Progenitor cell of endocrine pancreas (in vitro differentiated cells): ENCODE measurements at places on chromosomes 7 and 10. TPM values are rescaled to one million over a fixed set of nuclear protein-coding genes. Genes with fewer than 3 reads are reported as not detected.
A peak's percentile ranks its signal among the peaks of the same experiment; 100 is the strongest.

DNA sequence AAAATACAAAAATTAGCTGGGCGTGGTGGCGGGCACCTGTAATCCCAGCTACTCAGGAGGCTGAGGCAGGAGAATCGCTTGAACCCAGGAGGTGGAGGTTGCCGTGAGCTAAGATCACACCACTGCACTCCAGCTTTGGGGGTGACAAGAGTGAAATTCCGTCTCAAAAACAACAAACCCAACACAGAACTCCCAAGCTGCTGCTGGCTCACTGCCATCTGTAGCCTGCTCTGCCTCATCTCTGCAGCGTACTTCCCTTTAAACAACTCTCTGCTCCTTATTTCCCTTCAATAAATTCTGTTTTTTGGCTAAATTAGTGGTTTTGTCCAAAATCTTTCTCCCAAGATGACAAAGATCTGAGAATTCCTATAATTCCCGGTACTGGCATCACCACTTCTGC is 189.2 kb upstream of the GALNT17 start:
- no peaks in the 10 kb centered on the region for H3K36me3 ChIP-seq
- no peak for DNase-seq
- no peaks in the 10 kb centered on the region for H3K4me1 ChIP-seq
- H3K27ac ChIP-seq = no peak overlapping the region

DNA sequence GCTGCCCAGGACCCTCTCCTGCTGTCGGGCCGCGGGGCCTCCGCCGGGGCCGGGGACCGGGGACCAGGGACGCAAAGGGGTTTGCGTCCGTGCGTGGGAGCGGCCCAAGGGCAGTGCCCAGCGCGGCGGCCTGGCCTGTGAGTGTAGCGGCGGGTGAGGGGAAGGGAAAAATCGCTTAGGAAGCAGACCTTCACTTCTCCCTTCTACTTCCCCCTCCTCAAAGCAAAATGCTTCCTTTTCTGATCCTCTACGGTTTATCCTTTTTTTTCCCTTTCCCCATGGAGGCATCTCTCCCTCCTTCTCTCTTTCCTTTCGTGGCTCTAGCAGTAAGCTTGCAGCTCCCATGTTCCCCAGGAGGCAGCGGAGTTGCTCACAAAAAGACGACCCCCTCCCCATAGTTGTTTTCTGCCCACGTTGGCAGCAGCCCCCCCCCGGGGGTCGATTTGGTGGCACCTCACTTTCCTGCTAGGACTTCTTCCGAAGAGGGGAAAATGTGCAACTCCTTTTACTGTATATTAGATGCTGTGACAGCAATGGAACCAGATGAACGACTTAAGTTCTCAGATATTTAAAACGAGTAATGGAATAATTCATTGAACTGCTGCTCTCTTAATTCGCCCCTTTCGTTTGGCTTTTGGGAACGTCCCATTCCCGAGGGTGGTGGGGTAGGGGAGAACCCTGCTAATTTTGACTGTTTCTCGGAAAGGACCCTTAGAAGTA is 724 bp downstream of the CAPZA2 start:
- H3K27me3 ChIP-seq = no peaks in the 10 kb centered on the region
- peak overlapping the region; percentile 93 for H3K4me3 ChIP-seq
- peak; percentile 10 for DNase-seq

- peaks cover 19% of the 10 kb centered on the region for H3K4me1 ChIP-seq
- no peak overlapping the region for H3K27ac ChIP-seq
- H3K27me3 ChIP-seq = no peaks in the 10 kb centered on the region
- H3K36me3 ChIP-seq = no peaks in the 10 kb centered on the region
Measured at GRCh38 chr7:149879271-149879743, 5.5 kb downstream of the ATP6V0E2 start.

DNA sequence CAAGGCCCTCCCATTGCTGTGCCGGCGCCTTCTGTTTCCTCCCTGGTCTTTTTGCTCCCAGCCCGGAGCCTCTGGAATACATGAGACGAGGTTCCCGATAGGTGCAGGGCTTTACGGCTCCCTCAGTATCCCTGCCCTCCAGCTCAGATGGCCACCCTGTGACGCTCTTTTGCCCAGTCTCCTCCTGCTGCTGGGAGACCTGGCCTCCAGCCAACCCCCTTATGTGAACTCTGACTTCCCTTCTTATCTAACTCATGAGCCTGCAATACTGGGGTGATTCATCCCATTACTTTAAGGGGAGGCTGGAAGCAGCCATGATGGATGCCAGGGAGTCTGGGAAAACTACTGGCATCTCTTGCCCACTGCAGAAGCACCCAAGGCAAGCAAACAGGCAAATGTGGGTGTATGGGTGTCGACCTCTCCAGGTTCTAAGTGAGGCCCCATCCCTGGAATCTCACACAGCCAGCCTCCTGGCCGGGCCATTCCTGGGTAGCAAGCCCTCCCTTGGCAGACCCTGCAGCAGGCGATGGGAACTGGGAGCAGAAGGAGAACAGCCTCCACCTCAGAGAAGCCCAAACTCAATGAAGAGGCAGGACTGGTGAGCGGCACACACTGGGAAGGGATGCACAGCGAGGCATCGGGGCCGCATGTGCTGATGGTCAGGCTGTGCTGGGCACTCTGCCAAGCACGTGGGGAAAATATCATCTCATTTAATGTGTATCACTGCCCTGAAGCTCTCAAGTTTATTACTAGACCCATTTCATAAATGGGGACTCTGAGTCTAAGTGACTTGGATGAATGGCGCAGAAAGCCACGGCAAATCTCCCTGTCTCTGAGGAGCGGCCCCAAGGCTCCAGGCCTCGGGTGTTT is 97.5 kb downstream of the FAM53B start:
- H3K36me3 ChIP-seq = no peaks in the 10 kb centered on the region
- H3K4me1 ChIP-seq = peaks cover 2% of the 10 kb centered on the region
- DNase-seq = no peak
- H3K27ac ChIP-seq = no peak overlapping the region
- H3K27me3 ChIP-seq = no peaks in the 10 kb centered on the region
- H3K4me3 ChIP-seq = no peak overlapping the region

GRCh38 chr10:27399871-27400270 is 104.2 kb upstream of the RAB18 start:
- no peaks in the 10 kb centered on the region for H3K4me1 ChIP-seq
- H3K4me3 ChIP-seq = no peak overlapping the region
- H3K27me3 ChIP-seq = no peaks in the 10 kb centered on the region
- no peak overlapping the region for H3K27ac ChIP-seq

GRCh38 chr7:142787034-142787768 is 16.4 kb downstream of the PRSS2 start:
- peaks cover 2% of the 10 kb centered on the region for H3K4me1 ChIP-seq
- DNase-seq = no peak
- no peak overlapping the region for H3K4me3 ChIP-seq
- no peak overlapping the region for H3K27ac ChIP-seq
- peaks cover 51% of the 10 kb centered on the region for H3K27me3 ChIP-seq

GRCh38 chr7:122588621-122589020 is 110.3 kb downstream of the RNF133 start:
- no peak overlapping the region for H3K4me3 ChIP-seq
- no peak for DNase-seq
- no peaks in the 10 kb centered on the region for H3K4me1 ChIP-seq
- H3K36me3 ChIP-seq = no peaks in the 10 kb centered on the region
- no peaks in the 10 kb centered on the region for H3K27me3 ChIP-seq
- H3K27ac ChIP-seq = no peak overlapping the region

DNA sequence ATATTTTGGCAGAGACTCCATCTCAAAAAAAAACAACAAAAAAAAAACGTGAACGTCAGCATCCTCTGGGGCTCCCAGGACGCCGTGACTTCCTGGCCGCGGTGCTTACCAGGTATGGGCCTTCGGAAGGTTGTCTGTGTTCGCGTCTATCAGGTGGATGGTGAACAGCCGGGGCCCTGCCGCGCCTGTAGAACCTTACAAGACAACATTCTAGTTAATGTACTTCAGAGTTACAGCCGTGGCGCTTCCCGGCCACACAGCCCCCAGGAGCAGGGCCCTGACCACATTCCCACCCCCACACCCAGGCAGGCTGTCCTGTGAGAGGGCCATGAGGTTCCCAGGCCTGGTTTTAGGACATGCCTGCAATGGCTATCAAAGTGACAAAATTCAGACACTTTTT is 111.0 kb downstream of the SMURF1 start:
- no peak for DNase-seq
- no peak overlapping the region for H3K27ac ChIP-seq
- no peaks in the 10 kb centered on the region for H3K4me1 ChIP-seq
- H3K27me3 ChIP-seq = no peaks in the 10 kb centered on the region

- H3K27ac ChIP-seq = no peak overlapping the region
- no peaks in the 10 kb centered on the region for H3K27me3 ChIP-seq
Measured at GRCh38 chr7:5477723-5478531, 54.3 kb upstream of the TNRC18 start.

- no peaks in the 10 kb centered on the region for H3K36me3 ChIP-seq
- DNase-seq = no peak
- H3K27ac ChIP-seq = no peak overlapping the region
- H3K4me1 ChIP-seq = peaks cover 20% of the 10 kb centered on the region
Measured at GRCh38 chr10:119371704-119372663, 164.6 kb downstream of the GRK5 start.

DNA sequence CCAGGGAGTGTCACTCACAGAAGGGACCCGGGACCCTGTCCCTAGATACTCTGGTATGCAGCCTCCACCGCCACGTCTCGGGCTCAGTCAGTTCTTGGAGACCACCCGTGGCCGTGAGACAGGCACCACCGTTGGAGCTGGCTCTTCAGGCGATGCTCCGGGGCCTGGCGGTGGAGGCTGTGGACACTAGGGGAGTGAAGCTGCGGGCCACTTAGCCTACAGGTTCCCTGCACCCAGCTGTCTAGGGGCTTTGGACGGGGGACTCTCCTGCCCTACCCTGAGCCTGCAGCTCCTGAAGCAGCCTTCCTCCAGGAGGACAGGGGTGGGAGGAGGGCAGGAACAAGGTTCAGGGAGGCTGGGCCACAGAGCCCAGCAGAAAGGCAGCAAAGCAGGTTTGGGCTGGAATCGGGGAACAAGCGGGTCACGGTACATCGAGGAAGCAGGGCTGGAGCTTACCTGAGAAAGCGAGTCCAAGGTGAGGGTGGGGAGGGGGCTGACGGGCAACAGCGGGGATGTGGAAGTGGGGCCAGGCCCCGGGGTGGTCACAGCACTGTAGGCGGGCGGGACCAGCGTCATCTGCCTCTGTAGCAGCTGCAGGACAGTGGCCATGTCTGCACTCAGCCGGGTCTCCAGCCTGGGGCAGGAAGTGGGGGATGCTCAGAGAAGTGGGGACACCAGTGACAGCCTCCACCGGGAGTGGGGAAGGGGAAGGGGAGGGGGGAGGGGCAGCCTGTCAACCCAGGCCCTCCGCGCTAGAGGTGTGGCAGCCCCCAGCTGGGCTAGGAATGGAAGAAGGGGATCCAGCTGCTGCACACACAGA is 31.5 kb downstream of the KCNH2 start:
- no peaks in the 10 kb centered on the region for H3K4me1 ChIP-seq
- no peak overlapping the region for H3K4me3 ChIP-seq
- DNase-seq = no peak
- H3K36me3 ChIP-seq = peaks cover 4% of the 10 kb centered on the region

DNA sequence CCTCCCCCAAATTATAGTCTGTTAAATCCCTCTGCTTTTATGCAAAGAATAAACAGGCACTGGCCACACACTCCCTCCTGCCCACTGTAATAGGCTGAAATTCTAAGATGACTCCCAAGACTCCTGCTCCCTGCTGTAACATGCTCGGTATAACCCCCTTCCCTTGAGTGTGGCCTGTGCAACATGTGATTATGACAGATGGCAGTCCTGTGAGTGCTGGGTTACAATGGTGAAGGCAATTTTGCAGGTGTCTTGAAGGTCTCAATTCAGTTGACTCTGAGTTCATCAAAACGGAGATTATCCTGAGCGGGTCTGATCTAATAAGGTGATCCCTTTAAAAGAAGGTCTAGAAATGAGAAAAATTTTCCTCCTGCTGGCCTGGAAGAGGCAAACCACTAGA is 55.9 kb downstream of the CREB3L2 start:
- peaks cover 1% of the 10 kb centered on the region for H3K36me3 ChIP-seq
- H3K4me3 ChIP-seq = no peak overlapping the region
- H3K4me1 ChIP-seq = peaks cover 62% of the 10 kb centered on the region
- no peak overlapping the region for H3K27ac ChIP-seq
- DNase-seq = no peak

DNA sequence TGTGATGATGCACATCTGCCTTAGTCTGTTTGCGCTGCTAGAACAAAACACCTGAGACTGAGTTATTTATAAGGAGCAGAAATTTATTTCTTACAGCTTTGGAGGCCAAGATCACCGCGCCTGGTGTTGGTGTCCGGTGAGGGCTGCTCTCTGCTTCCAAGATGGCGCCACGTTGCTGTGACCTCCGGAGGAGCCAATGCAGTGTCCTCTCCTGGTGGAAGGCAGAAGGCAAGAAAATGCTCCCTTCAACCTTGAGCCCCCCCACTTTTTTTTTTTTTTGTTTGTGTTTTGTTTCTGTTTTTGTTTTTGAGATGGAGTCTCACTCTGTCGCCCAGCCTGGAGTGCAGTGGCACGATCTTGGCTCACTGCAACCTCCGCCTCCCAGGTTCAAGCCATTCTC is 16.0 kb upstream of the ACTR3B start:
- H3K27me3 ChIP-seq = no peaks in the 10 kb centered on the region
- H3K36me3 ChIP-seq = no peaks in the 10 kb centered on the region
- no peak overlapping the region for H3K27ac ChIP-seq

DNA sequence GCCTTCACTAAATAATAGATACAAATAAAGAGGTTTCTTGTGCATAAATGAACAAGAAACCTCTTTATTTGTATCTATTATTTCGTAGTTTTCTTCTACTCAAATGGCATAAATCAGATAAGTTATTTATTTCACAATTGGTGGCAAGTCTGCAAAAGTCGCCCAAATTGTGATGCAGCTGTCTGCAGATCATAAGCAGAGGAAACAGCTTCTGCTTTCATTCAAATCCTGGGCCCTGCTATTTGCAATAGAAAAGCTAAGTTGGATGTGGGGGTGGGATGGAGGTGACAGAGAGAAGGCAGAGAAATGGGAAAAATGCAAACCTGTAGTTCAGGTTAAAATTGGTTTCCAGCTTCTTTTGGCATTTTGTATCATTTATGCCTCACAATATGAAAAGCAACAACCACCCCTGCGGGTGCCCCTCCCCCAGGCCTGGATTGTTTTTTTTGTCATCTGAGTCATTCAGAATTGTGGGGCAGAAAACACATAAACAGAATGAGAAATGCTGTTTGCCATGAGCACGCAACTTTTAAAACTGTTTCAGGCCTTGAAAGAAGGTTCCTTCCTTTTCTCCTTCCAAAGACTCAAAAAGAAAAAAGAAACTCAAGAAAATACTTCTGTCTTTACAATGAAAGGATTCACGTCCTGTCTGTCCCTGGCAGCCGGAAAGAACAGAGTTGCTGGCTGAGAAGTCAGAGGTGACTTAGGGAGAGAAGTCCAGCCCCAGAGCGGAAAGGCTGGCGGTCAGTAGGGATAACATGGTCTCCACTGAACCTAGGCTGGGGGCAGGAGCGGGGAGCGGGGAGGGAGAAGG is 132.9 kb downstream of the BAMBI start:
- H3K27me3 ChIP-seq = no peaks in the 10 kb centered on the region
- no peak for DNase-seq
- peaks cover 50% of the 10 kb centered on the region for H3K4me1 ChIP-seq
- H3K27ac ChIP-seq = peak overlapping the region; percentile 40
- peak overlapping the region; percentile 16 for H3K4me3 ChIP-seq

- peak overlapping the region; percentile 21 for H3K4me3 ChIP-seq
- peaks cover 15% of the 10 kb centered on the region for H3K4me1 ChIP-seq
- H3K27me3 ChIP-seq = no peaks in the 10 kb centered on the region
Measured at GRCh38 chr7:514651-515598, 4.7 kb downstream of the PDGFA start.

The TMEM140 gene
- 0.14 TPM in 1 of 2 replicates, not detected in the other for total RNA-seq

The GIMAP7 gene
- not detected in 2 replicates for total RNA-seq

The PNLIPRP3 gene
- not detected in 2 replicates for total RNA-seq

The SFTPA2 gene
- total RNA-seq = not detected in 2 replicates

The DYNC1I1 gene
- 1.6 and 2.6 TPM in 2 replicates for total RNA-seq

The STN1 gene
- 13.6 and 15.7 TPM in 2 replicates for total RNA-seq

The TEX47 gene
- total RNA-seq = not detected in 2 replicates

The GIMAP6 gene
- total RNA-seq = not detected in 2 replicates

The SKIDA1 gene
- 13.6 and 15.3 TPM in 2 replicates for total RNA-seq

The ZPBP gene
- total RNA-seq = not detected in 2 replicates
